H9 (cell line): ENCODE measurements at places on chromosomes 12 and 14.

DNA sequence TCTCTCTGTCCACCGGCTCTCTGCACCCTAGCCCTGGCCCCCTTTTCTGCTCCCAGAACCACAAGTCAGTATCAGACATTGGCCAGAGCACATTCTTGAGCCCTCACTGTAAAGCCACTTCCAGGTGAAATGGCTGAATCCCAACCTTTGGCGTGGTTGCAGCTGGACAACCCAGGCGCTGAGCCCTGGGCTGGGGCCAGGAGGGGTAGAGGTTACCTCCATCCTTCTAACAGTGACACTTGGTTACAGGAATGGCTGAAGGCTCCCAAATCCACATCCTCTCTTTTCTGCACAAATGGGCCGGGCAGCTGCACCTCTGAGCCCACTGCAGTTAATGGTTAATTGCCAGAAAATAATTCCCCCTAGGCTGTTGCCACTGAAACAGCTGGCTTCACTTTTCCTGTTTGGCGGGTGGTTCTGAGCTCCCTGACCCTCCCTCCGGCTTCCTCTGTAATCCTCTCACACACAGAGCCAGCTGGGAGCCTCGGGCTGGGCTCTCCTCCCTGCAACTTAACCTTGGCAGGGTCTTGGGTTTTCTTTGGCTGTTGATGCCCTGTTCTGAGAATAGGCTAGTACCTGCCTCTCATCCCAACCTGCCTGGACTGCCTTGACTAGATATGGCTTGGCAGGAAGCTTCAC, 44.1 kb downstream of the TSPAN11 start:
- DNase-seq: no peak
- H3K27me3 ChIP-seq: 0 out of 2 replicates have a peak, but pooled peaks cover 3% of the 10 kb centered on the region
- no peak overlapping the region for H3K4me3 ChIP-seq

- H3K27me3 ChIP-seq: no peaks in the 10 kb centered on the region
- no peaks in the 10 kb centered on the region for H3K36me3 ChIP-seq
- no peak overlapping the region for H3K4me3 ChIP-seq
- H3K27ac ChIP-seq: no peak overlapping the region
- no peak for DNase-seq
Observed at GRCh38 chr14:99323603-99324185, 51.7 kb upstream of the BCL11B start.

GRCh38 chr14:80636071-80636470, 305.5 kb downstream of the CEP128 start:
- H3K36me3 ChIP-seq: no peaks in the 10 kb centered on the region
- no peak overlapping the region for H3K4me3 ChIP-seq
- no peak for DNase-seq
- H3K27me3 ChIP-seq: no peaks in the 10 kb centered on the region

DNA sequence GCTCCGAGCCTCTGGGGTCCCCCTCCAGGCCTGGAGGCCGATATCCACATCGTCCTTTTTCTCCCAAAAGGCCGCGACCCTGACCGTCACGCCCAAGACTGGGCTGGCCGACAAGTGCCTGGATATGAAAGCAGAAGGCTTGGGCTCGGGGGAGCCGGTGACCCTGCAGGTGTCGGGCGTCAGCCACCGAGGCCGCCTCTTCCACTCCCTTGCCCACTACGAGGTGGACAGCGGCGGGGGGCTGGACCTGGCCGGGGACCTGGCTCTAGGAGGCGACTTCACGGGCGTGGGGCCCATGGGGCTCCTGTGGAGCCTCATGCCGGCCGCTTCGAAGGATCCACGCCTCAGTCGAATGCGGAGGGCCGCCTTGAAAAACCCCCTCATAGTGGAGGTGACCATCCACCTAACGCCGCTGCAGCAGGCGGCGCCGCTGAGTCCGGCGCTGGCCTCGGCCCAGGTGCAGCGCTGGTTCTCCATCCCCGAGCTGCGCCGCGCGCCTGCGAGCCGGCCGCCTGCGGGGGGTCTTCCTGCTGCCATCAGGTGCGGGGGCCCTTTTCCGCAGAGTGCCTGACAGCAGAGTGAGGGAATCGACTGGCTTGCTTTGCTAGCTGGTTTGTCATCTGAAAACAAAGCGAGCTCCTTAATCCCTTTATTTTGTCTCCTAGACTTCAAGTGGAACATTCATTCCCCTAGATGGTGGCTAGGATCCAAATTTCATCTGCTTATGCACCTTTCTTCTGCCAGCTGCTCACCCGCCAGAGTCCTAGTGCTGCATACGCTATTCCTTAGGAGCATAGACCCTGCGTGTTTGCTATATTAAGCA, 10.6 kb upstream of the DNAL1 start:
- peak overlapping the region; percentile 74 for H3K4me3 ChIP-seq
- H3K4me1 ChIP-seq: peaks cover 3% of the 10 kb centered on the region; the same call in 1 of the 2 replicates
- no peaks in the 10 kb centered on the region for H3K27me3 ChIP-seq

- no peak overlapping the region for H3K27ac ChIP-seq
- H3K4me1 ChIP-seq: peaks cover 7% of the 10 kb centered on the region; the same call in 1 of the 2 replicates
- DNase-seq: peak; percentile 75
- H3K4me3 ChIP-seq: no peak overlapping the region
Observed at GRCh38 chr12:131755305-131756113, 44.6 kb downstream of the SFSWAP start.

DNA sequence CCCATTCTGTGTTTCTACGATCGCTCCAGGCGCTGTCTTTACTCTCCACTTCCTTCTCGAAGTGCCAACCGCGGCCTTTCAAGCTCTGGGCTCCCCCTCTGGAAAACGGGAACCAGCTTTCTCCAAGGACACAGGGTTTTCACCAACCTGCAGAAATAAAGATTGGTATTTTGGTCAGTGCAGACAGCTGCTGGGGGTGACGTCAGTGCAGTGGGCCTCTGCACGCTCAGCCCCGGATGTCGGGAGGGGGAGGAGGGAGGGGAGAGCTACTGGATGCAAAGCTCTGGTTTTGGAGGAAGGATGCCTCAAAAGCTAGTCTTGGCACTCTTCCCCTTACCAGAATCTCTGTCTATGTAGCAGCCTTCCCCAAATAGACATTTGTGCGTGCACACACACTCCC, 19.9 kb downstream of the HRK start:
- H3K4me1 ChIP-seq: no peaks in the 10 kb centered on the region
- no peak overlapping the region for H3K27ac ChIP-seq
- H3K27me3 ChIP-seq: no peaks in the 10 kb centered on the region
- no peak overlapping the region for H3K4me3 ChIP-seq
- peak; percentile 60 for DNase-seq

DNA sequence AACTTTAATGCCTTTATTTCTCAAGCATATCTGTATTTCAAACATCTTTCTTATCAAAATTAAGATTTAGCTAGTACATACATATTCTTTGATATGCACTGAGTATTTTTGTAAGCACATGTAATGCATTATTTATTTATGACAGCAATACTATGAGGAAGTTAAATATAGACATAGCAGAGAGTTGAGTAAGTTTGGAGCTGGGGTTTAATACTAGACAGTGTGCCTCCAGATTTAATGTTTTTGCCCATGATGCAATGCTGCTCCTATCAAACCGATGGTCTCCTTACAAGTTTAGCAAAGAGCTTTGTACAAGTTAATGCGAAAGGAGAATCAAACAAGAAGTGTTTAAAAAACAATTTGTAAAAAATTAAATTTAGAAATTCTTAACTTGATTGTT, 826.6 kb upstream of the MGAT4C start:
- H3K27me3 ChIP-seq: no peaks in the 10 kb centered on the region
- no peaks in the 10 kb centered on the region for H3K4me1 ChIP-seq
- no peak overlapping the region for H3K4me3 ChIP-seq
- H3K36me3 ChIP-seq: no peaks in the 10 kb centered on the region
- DNase-seq: no peak

DNA sequence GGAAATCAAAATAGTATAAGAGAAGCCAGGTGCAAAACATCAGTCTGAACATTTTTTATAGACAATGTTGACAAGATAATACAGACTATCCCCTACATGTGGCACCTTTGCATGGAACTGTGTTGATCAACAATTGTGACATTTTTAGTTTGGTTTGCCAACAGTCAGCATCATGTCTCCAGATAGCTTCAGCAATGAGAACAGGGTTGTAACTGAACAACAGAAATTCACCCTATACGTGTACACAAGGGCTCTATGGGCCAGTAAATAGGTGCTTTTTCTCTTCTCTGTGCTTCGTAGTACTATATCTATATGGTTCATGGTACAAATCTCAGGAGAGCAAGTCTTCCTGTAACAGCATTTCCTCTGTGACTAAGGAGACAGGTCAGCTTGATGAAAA, 310.4 kb downstream of the ATXN7L3B start:
- no peak overlapping the region for H3K4me3 ChIP-seq
- no peak for DNase-seq
- H3K27ac ChIP-seq: no peak overlapping the region

DNA sequence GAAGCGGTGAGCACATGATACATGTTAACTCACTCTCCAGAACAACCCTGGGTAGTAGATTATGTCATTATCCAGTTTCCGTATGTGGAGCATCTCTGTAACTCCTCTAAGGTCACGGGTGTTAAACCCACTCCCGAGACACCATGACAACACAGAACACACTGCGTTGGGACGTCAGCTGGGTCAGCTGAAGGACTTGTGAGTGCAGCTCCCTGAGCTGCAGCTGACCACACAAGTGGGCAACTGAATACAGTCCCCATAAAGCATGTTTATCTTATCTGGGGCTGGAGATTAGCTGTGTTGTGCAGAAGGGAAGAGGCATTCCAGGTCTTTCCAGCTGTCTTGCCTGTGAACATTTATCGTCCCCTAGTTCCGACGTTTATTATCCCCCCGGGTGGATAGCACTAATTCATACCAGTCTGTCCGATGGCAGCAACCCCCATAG, 211.5 kb downstream of the CHST11 start:
- no peaks in the 10 kb centered on the region for H3K36me3 ChIP-seq
- DNase-seq: no peak
- H3K27me3 ChIP-seq: no peaks in the 10 kb centered on the region
- 0 out of 2 replicates have a peak, but pooled peaks cover 2% of the 10 kb centered on the region for H3K4me1 ChIP-seq
- H3K27ac ChIP-seq: no peak overlapping the region

GRCh38 chr12:131591136-131591535, 119.8 kb upstream of the SFSWAP start:
- H3K4me1 ChIP-seq: no peaks in the 10 kb centered on the region; the same call in 1 of the 2 replicates
- no peak overlapping the region for H3K4me3 ChIP-seq
- no peaks in the 10 kb centered on the region for H3K27me3 ChIP-seq
- H3K36me3 ChIP-seq: no peaks in the 10 kb centered on the region

DNA sequence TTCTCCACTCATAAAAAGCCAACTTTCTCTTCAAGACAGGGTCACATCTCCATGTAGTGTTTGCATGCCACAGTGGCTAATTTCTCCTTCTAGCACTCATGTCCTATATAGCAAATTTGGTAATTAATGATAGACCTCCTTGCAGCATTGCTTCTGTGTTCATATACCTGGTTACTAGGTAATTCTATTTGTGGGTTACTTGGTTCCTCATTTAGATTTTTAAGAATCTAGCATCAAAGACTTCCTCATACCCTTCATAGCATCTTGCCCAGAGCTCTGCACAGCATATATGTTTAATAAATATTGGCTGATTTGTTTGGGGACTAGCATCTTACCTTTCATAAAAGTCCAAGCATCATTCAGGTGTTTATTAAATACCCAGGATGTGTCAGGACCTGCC, 152.1 kb downstream of the DUSP6 start:
- no peak for DNase-seq
- H3K36me3 ChIP-seq: no peaks in the 10 kb centered on the region
- H3K4me3 ChIP-seq: no peak overlapping the region
